ENCODE measurements at places on chromosomes 13 and 19.
A peak's percentile ranks its signal among the peaks of the same experiment; 100 is the strongest.

GRCh38 chr19:39196860-39197562 is at the start of gene NCCRP1:
Gene NCCRP1, plus strand, starts transcription at chr19:39196964. Its CDS starts 19 bp downstream, at chr19:39196983.
- DNase-seq = peak; percentile 14

- peak; percentile 36 for DNase-seq
Observed at GRCh38 chr19:10979951-10980381, 19.1 kb downstream of the SMARCA4 start.

DNA sequence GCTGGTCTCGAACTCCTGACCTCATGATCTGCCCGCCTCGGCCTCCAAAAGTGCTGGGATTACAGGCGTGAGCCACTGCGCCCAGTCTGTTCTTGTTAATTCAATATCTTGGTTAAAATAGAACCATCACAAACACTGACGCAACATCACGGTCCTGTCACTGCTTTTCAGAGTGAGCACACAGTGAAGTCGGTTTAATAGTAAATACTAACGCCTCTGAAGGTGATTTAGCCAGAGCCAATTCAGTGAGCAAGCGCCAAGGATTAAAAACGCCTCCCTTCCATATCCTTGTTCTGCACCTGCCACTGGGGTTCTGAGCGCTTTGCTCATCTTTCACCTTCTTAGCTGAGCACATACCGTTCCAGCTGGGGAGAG is 30.3 kb downstream of the LAMP1 start:
- no peak for DNase-seq

DNA sequence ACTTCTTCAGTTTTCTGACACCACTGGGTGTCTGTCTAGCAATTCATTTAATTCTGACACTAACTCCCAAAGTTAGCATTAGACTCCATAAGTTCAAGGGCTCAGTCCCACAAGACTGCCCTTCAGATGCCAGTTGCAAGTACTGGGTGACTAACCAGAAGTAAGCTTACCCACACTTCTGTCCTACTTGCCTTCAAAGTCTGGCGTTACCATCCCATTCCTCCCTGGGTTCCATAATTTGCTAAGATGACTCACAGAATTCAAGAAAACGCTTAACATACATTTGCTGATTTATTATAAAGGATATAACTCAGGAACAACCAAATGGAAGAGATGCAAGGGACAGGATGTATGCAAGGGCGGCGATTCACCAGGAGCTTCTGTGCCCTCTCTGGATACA is 45.5 kb upstream of the NPAS1 start:
- DNase-seq = no peak

GRCh38 chr13:23770428-23770827 is 118.8 kb downstream of the MIPEP start:
- DNase-seq = no peak

DNA sequence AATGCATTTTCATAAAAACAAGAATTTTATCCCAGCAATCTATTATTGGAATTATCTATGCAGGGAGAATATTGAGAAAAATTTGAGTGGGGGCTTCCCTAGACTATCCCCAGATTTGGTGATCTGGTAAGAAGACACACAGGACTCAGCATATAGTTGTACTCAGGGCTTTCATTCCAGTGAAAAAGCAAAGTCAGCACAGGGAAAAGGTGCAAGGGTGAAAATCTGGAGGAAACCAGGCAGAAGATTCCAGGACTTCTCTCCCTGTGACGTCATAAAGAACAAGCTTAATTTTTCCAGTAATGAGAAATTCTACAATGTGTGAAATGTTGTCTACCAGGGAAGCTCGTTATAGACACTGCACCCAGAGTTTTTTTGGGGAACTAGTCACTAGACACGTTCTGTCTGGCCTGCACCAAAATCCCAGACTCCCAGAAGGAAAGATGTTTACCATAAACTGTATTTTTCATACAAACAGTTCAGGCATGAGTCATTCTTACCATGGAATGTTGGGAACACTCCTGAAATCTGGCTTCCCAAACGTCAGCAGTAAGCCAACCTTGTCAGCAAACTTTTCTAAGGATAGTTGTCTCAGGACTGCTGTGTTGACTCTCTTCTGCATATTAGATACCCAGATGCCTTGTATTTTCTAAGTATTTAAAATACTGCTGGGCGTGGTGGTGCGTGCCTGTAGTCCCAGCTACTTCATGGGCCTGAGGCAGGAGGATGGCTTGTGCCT is 107.4 kb downstream of the DNAJC3 start:
- no peak for DNase-seq

DNA sequence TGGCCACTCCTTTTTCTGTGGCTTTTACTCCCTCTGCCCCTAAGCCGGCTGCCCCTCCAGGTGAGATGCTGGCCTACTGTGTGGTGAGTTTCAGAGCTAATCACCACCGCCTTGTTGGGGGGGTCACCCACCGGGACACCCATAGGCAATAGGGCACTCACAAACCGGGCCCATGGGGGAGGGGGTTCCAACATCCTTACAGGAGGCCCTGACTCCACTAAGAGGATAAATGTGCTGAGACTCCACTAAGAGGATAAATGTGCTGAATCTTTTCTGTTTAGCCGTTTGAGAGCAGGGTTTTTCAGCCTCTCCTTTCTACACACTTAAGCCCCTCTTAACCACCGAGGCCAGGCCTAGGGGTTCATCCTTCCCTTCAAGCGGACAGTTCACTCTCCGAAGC is 73.7 kb downstream of the SLC15A1 start:
- no peak for DNase-seq

DNA sequence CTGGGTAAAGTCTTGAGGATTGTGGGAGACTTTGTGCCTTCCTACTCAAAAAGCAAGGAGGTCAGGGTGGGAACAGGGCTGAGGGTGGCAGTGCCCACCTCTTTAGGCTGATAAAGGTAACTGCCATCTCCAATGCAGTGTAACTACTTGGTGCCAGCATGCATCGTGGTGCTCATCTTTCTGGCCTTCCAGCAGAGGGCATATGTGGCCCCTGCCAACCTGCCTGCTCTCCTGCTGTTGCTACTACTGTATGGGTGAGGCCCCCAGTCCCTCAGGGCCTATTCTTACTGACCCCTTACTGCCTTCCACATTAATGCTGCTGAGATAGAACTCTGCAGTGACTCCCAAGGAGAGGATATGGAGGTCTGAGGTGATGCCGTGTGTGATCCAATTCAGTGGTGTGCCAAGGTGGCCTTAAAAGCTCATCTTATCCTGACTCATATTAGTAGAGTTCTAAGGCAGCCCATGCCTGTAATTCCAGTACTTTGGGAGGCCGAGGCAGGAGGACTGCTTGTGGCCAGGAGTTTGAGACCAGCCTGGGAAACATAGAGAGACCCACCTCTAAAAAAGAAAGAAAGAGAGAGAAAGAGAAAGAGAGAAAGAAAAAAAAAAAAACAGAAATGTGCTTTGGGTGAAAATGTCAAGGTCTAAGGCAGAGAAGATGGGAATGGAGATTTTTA is 9.7 kb upstream of the ARHGAP45 start:
- peak; percentile 71 for DNase-seq

GRCh38 chr13:114147803-114148520 is 15.5 kb upstream of the RASA3 start:
- DNase-seq = peak; percentile 2

DNA sequence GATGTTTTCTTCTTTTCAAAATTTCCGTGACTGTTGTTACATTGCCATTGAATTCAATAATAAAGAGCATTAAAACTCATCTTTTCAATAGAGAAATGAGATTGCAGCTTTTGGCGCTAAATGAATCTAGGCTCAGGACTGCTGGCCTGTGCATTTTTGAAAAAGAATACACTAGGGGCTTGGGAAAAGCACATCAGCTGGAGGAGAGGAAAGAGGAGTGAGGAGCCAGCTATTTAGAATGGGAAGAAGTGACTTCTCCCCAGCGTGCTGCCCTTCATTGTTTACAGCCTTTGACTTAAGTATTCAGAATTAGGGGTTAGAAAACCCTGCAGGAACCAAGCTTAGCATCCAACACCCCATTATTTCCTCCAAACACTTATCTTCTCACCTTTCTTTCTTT is 43.3 kb downstream of the TNFSF11 start:
- no peak for DNase-seq

- no peak for DNase-seq
Observed at GRCh38 chr13:23905766-23906165, 8.5 kb upstream of the C1QTNF9B start.

- DNase-seq = no peak
Observed at GRCh38 chr13:65454403-65454802, 1775.7 kb downstream of the PCDH9 start.

- no peak for DNase-seq
Observed at GRCh38 chr19:44002212-44002565, 568 bp upstream of the ZNF230 start.

- no peak for DNase-seq
Observed at GRCh38 chr19:50932018-50932689, 20.7 kb downstream of the KLK5 start.

DNA sequence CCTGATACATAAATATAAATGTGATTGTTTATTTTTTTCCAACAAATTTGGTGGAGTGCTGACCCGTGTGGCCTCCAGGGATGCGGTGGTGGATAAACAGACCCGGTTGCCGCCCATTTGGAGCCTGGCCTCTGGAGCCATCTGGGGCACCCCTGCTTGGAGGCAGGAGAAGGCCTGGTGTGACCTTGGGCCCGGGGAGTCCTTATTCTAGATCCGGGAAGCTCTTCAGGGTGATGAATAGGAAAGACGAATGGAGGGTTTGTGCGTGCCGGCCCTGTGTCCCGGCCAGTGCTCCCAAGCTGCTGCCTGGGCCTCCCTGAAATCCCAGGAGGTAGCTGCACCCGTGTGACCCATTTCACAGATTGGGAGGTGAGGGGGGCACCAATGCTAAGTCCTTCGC is 11.5 kb downstream of the PAK4 start:
- no peak for DNase-seq

GRCh38 chr19:13537454-13537853 is 31.2 kb upstream of the CACNA1A start:
- DNase-seq = no peak

DNA sequence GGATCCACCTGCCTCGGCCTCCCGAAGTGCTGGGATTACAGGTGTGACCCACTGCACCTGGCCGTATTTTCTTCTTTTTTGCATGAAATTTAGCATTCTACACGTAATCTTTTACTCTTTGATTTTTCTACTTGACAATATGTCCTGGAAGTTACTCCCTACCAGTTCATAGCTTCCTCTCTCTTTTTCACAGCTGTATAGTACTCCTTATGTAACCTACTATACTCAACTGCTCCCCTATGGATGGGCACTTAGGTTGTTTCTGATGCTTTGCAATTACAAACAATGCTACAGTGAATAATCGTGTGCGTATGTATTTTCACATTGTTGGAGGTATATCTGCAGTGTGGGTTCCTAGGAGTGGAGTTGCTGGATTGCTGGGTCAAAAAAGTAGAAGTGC is 90.5 kb upstream of the FARP1 start:
- no peak for DNase-seq

- no peak for DNase-seq
Observed at GRCh38 chr19:15843203-15843893, 27.9 kb upstream of the OR10H1 start.

- peak; percentile 46 for DNase-seq
Observed at GRCh38 chr19:48393559-48394330, at the start of gene GRIN2D. Gene GRIN2D, plus strand, starts transcription at chr19:48393668. Its CDS starts 4,725 bp downstream, at chr19:48398393.

DNA sequence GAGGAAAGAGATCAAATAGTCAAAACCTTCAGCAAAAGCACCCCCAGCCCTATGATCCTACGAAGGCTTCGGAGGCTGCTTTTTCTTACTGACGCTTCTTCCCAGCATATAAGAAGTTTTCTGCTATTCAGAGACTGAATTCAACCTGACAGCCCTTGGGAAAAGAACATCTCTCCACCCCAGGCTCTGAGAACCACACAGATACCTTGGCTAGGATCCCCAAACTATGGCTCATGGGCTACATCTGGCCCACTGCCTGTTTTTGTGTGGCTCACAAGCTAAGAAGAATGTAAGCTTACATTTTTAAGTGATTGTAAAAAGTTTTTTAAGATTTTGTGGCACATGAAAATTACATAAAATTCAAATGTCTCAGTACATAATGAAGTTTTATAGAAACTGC is 3.0 kb downstream of the SLC15A1 start:
- DNase-seq = no peak

GRCh38 chr13:109744512-109745051 is 41.8 kb downstream of the IRS2 start:
- DNase-seq = no peak

- DNase-seq = no peak
Observed at GRCh38 chr13:96792736-96793403, 201.4 kb downstream of the OXGR1 start.

- no peak for DNase-seq
Observed at GRCh38 chr19:30473334-30473867, 101.2 kb downstream of the ZNF536 start.

DNA sequence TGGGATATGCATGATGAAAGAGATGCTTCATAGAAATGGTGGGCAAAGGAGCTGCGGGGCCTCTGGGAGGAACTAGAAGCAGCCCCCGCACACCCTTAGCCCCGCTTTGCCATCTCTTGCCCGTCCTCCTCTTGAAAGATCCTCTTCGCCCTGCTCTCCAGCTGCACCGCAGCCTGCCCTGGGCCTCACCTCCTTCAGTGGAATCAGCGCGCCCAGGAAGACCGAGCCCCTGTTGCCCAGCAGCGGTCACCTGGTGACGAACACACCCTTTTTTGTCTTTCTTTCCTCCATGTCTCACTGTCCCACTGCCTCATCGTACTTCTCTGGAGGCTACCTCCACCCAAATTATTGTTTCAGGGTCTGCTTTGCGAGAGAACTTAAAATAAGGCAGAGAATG is 807.6 kb downstream of the UQCRFS1 start:
- no peak for DNase-seq

GRCh38 chr19:35565016-35565856 is 1.8 kb upstream of the ATP4A start:
- DNase-seq = no peak

- no peak for DNase-seq
Observed at GRCh38 chr19:48968179-48968661, 3.1 kb downstream of the FTL start.

DNA sequence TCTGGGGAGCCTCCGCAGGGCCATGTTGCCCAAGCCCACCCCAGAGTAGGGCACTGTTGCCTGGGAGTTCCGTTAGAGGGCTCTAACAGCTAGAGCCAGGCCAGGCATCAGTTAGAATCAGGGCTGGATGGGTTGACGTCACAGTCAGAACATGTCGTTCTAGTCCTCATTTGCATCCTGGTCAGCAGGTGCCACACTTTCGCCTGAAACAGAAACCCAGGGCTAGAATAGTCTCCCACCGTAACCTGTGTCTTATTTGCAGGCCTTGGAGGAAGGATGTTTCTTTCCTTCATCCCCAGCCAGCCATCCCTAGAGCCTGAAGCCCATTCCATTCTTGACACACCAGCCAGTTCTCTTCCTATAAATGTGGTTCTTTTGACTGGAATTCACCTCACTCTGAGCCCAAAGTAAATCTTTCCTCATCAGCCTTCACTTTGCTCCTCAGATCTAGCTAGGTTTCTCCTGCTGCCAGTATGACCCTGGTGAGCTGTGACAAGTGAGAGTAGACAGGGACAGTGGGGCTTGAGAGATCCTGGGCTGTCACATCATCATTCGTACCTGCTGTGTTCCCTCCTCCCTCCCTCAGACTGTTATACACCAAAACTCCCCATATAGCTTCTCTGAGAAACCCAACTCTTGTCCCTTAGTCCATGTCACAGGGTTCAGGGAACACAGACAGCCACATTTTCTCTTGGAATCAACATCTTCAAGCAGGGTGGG is 12.2 kb upstream of the CCDC97 start:
- no peak for DNase-seq

Data from CD4-positive, alpha-beta T cell treated with Interleukin-17A for 4 hours (primary cell).